ENCODE measurements at places on chromosomes 12 and 14.

DNA sequence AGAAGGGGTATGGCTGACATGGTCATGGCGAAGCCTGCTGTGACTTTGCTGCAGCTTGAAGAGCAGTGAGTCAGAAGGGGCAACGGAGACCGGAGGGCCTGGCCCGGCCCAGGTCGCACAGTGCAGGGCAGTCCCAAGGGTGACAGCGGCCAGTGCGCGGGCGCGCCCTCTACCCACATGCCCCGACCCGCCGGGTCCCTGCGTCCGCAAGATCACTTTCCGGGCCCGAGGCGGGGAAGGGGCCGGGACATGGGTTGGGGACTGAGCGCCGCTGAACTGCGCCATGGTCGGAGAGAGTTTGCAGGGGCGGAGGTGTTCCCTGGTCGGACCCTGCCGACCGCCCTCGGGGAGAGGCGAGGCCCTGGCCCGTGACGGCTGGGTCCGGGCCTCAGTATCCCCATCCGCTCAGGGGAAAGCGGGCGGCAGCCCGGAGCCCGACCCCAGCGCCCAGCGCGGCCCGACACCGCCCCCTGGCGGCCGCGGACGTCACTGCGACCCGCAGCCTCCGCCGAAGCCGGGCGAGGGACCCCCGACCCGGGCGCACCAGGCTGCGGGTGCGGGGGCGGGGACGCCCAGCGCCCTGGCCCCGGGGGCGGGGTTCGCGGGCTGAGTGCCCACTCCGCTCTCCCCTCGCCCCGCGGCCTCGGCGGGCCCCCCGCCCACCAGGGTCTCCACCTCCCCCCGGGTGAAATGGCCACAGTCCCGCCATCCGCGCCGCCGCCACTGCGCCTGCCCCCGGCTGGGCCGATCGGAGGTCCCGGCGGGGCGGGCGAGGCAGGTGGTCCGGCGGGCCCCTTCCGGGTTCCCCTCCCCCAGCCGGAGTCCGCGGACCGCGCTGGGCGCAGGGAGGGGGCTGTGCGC lies 7.2 kb upstream of the ANKRD9 start:
- DNase-seq, result peak; percentile 60

- DNase-seq, result no peak
These were observed 36.2 kb downstream of the PRIMA1 start for GRCh38 chr14:93751946-93752655.

GRCh38 chr14:106276326-106277267 lies 750.2 kb downstream of the TMEM121 start:
- DNase-seq, result no peak

DNA sequence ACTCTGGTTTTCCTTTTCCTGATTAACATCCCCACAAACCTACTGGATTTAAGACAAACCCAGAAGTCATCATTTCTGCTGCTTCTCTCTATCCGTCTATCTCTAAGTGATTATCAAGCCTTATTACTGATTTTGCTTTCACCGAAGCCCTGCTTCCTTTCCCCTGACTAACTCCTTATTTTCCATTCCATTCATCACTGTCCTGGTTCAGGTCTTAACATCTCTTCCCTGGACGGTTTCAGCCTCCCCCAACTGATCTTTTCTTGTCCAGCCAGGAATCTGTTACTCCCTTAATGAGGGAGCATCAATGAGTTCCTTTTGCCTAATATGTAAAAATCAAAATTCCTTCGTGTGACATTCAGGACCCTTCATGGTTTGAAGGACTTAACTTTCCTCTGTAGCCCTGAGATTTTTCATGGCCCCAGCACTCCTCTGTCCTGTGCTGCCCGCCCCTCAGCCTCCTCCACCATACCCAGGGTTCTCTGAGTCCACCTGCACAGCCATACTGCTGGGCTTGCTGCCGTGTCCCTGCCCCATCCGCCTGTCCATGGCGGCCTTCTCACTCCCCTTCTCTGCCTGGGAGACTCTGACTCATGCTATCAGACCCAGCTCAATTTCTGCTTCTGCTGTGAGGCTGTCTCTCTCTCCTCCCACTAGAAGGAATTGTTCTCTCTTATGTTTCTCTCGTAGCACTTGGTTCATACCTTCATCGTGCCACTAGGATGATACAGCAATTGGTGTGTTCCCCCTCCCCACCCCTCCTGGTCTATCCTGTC lies 167.8 kb upstream of the HIF1A start:
- DNase-seq, result peak; percentile 89

DNA sequence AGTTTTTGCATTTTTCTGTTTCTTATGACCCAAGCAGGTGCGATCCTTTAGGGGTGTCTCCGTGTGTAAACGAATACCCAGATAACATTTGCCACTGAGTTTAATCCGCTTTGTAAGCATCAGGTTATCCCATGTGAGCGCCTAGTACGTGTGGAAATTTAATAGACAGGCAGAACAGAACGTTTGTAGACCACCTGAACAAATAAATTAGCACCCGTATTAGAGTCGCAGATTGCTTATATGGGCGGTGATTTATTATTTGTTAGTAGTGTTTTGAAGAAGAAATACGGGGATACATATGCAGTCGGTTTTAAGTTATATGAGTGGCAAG lies 325 bp downstream of the C12orf60 start:
- no peak for DNase-seq

DNA sequence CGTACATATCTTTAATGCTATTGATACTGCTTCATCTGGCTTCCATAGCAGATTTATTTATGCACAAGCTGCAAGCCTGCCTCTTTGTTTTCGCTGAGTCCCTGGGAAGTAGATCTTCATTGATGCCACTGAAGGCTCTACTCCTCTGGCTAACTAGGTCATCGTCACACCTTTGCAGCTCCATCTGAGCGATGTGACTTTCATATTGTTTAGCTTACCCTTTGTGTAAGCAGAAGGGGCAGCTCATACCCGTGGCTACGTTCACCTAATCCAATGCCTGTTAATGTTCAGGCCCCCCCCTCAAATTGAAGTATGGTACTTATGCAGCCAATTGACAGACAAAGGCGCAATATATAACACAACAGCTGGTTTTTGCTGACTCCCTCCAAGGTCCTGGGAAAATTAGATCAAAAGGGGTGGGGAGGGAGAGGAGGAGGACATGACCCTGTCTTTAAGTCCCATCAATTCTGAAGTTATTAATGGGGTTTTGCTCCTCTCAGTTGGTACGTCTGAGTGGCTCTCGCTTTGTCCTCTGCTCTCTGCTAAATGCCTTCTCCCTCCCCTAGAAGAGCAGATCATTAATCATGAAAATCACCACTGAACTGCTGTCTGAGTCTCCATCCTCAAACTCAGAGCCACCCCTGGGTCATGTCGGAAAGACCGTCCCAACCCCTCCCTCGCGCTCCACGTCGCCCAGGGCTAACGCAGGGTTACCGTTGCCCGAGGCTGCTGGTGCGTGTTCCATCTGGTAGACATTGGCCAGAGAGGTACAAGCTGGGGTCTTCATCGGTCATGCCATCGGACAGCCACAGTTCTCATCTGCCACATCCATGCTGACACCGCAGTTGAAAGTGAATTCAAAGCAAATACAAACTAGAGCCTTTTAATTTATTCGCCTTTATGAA lies 128.8 kb downstream of the ADGRD1 start:
- no peak for DNase-seq

GRCh38 chr14:50040401-50040775 lies 76.0 kb downstream of the VCPKMT start:
- DNase-seq, result peak; percentile 95

DNA sequence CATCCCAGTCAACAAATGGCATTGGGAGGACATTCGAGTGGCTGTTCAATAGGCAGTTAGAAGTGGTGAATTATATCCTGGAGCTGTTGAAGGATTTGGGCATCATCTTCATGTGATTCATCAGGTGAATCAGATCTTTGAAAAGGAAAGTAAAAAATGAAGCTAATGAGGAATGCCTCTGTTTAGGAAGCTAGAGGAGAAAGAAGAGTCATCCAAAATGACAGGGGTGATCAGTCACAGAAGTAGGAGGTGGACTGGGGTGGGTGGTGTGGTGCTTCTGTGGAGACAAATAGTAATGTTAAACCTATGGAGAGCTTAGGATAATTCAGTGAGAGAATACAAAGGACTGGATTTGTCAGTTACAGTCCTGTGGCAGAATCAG lies 32.7 kb downstream of the DIP2B start:
- DNase-seq, result peak; percentile 96

DNA sequence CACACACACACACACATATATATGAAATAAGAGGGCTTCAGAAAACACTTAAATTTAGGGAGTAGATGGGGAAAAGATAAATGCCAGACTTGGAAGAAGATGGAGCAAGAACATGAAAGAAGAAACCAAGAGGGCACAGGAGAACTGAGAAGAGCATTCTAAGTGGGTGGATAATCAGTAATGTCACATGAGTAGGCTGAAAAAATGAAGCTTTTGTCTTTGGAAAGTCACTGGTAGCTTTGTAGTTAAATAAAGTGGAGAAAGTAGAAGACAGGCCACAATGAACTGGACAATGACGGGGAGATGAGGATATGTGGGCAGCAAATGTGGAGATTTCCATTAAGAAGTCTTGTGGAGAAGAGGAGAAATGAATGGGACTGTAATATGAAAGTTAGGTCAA lies 2.2 kb upstream of the ZC2HC1C start:
- DNase-seq, result no peak

DNA sequence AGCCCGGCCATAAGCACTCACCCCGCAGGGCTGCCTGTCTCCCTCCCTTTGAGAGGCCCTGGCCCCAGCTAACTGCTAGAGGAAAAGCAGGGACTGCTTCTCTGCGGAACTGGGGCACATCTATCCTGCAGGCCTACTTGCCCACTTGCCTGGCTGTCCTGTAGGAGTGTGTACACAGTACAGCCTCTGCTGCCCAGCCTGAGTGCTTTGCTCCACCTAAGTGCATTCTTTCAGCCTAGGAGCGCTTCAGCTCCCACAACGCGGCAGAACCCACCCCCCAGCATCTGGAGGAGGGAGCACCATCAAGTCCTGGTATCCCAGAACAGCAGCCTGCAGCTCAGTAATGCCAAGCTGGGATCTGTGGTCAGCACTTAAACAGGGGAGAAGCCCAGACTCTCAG lies 79.9 kb upstream of the CD163 start:
- DNase-seq, result no peak

DNA sequence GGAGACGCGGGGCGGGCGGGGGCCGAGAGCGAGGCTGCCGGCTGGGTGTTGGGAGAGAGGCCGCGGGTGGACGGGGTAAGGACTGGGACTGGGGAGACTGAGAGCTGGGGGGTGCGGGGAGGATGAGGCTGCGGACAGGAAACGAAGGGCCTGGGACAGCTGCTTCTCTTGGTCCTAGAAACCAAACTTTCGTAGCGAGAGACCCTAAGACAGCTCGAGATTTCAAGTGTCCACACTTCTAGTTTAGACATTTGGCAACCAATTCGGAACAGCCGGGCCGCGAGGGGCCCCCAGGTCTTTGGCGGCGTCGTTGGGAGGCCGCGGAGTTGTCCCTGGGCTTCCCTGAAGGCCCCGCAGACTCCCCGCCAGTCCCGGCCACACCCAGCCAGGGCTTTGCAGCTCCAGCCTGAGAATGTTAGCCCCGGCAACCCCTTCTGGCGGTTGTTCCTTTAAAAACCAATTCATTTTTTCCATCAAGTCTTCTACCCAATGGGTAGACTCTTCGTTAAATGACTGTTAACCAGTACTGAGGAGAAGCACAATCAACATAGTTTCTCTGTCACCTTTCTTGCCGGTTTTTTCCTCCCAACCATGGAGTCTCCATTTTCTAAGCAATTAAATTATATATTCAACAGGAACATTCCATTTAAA lies 11.5 kb downstream of the NKX2-1 start:
- no peak for DNase-seq

DNA sequence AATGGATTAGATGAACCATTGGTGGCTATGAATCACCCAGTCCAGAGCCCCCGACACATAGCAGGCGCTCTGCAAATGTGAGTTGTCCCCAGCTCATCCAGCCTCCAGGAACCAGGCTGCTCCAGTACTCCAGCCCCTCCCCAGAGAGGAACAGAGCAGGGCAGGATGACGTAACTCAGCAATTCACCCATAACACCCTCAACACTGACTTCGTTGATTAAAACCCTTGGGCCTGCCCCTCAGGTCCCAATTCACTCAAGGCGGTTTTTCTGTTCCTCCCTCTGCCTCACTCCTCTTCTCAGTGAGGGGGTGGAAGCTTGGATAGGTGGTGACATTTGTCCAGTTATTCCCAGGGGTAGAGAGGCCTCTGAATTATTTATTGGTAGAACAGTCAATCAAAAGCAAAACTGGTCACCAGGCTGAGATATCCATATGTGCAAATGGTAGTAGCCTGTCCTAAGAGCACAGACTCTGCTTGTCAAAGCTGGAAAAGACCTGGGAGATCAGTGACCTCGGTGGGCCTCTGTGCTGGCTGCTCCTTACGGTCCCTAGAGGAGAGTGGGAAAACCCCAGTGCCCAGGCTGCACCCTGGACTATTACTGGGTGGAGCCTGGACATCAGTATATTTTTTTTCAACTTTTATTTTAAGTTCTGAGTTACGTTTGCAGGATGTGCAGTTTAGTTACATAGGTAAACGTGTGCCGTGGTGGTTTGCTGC lies 97.0 kb downstream of the CMKLR1 start:
- peak; percentile 3 for DNase-seq

DNA sequence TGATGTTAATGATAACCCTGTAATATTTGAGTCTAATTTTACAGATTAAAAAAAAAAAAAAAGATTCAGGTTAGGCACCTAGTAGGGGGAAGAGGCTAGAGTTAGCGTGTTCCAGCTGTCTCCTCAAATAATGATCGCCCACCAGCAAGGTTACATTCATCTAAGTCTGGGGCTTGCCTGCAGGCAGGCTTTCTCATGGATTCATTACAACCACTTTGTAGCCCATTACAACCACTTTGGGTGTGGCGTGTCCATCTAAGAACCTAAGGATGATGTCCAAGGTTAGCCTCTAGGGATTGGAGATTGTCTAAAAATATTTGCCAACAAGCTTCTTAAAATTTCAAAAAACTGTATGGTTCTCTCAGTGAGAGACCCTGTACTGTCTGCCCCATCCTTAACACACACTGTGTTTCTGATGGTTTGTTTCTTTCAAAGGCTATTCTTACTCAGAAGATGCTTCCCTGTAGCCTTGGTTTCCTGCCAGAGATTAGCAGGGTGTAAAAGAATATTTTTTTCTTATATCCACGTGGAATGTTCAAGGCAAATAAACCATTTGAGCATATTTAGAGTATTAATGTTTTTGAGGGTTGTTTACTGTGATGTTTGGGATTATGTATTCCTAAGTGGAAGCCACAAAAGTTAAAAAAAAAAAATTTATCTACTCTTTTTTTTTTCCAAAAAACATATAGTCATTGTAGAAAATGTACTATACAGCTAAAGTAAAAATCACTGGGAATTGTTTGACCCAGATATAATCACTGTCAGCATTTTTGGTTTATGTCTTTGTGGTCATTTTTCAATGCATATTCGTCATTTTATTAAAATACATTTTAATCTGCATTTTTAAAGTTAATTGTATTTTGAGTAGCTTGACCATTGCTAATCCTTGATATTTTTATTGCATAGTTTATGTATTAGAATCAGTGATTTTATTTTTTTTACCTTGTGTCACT lies 1.7 kb downstream of the DYNC1H1 start:
- peak; percentile 59 for DNase-seq

- no peak for DNase-seq
These were observed 77.6 kb downstream of the STAB2 start for GRCh38 chr12:103664626-103665025.

DNA sequence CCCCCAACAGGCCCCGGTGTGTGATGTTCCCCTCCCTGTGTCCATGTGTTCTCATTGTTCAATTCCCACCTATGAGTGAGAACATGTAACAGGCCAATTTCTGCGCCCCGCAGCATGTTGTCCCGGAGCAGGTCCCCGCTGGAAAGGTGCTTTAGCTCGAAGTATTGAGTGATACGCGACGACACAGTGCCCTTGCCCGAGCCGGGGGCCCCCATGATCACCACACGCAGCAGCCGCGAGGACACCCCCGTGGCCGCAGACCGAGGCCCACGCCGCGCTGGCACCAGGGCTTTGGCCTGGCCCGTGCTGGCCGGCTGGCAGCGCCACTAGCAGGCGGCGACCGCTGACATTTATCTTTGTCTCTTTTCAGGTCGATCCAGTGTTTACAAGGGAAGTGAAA lies 91.7 kb downstream of the GLT1D1 start:
- no peak for DNase-seq

All from ELR (cell line).